Stimulated activated CD4-positive, alpha-beta T cell treated with anti-CD3 and anti-CD28 coated beads, Interleukin-12 subunit alpha, Interleukin-12 subunit beta, amount 100 ng/mL, for 48 hours (primary cell): ENCODE measurements at places on chromosomes 13 and 19.

GRCh38 chr13:33109271-33109697 is 93.1 kb downstream of the KL start:
- no peak for DNase-seq

DNA sequence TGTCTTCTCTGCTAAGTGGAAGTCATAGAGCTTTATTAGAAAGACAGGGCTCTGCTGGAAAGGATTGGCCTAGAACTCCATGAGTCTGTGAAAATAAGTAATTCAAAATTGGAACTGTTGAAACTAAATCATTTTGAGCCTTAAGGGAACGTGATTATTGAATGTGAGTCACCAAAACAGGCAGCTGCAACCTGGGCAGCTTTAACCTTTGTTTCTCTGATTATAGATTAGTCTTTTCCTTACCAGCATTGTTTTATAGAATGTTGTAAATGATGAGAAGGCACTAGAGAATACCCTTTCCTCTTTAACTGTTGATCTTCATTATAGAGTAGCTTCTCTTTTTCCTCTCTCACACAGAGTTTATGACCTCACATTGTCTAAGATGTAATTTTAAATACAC is 638.8 kb upstream of the SLITRK6 start:
- DNase-seq, result no peak

GRCh38 chr19:41330481-41330880 is 20.5 kb downstream of the CCDC97 start:
- DNase-seq, result no peak

GRCh38 chr19:42288881-42289555 is 12.9 kb upstream of the PRR19 start:
- DNase-seq, result no peak
